ENCODE measurements at places on chromosomes 12 and 14.

DNA sequence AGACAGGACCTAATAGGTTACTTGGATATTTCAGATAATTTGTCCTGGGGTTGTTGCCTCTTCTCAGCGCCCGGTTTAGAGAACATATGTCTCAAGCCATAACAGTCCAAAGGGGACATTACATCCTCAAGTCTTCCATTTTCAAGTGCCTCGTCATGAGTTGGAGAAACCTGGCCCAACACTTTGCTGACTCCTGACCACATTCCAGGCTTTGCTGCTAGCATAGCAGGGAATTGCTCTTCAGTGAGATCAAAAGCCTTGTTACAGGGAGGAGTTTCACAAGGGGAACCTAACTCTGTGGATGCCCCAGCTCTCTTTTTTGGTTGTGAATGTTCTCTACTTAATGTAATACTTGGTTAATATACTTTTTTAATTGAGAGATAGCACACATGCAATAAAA lies 8.2 kb upstream of the MMP19 start:
- no peak for DNase-seq

DNA sequence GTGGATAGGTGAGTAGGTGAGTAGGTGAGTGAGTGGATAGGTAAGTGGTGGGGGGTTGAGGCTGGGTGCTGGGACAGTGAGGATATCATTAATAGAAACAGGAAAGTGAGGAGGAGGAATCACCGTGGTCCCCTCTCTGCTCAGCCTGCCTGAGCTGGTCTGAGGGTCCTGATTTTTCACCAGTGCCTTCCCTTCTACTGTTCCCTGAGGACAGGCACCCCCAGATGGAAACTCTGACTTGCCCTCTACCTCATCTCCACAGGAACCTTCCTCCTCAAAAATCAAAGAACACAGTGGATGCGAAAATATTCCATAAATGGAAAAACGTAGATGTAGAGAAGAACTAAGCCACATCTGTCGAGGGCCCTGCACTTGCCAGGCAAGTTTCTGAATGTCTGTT lies 1.9 kb downstream of the GPR68 start:
- DNase-seq: no peak

DNA sequence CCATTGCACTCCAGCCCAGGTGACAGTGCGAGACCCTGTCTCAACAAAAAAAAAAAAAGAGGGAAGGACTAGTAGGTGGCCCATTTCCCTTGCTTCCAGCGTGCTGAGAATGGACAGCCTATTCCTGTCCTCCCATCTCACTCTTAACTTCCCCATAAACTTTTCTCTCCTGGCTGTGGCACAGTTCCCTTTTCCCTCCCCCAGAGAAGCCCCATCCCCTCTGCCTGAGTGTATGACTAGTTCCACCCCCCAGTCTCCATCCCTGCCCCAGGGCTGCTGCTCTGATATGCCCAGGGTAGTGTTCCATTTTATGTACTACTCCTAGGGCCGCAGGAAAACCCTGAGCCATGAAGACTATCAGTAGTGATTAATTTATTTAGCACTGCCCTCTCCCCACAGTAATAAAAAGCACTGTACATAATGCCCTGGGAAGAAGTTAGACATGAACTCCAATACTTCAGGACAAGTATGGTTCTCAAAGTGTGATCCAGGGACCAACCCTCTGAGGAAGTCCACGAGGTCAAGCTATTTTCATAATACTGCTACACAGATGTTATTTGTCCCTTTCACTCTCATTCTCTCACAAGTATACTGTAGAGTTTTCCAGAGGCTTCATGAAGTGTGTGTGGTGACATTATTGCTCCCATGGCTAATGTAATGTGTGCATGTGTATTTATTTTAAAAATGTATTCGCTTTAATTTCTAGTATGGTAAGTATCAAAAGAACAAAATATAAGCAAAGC lies 11.5 kb upstream of the CHD4 start:
- no peak for DNase-seq

DNA sequence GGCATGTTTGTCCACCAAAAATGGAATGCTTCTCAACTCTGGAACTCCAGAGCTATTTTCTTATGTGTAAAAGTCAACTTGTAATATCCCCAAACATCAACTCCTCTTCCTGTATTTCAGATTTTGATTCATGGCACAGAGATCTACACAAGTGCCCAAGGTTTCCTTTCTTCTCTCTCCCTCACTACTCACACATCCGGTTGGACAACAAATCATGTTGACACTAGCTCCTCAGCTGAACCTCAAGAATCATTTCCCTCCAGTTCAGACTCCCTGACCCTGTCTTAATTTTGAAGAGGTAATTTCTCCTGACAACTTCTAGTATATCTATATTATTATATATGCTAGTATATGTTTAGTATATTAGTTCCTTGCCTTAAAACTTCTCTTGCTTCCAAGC lies 485.4 kb upstream of the CCDC196 start:
- no peak for DNase-seq

- DNase-seq: no peak
Measured at GRCh38 chr14:99253890-99254289, 18.1 kb downstream of the BCL11B start.

- no peak for DNase-seq
Measured at GRCh38 chr12:1930803-1931597, 12.5 kb upstream of the CACNA2D4 start.

- no peak for DNase-seq
Measured at GRCh38 chr14:104725772-104726548, 1.9 kb downstream of the ADSS1 start.

DNA sequence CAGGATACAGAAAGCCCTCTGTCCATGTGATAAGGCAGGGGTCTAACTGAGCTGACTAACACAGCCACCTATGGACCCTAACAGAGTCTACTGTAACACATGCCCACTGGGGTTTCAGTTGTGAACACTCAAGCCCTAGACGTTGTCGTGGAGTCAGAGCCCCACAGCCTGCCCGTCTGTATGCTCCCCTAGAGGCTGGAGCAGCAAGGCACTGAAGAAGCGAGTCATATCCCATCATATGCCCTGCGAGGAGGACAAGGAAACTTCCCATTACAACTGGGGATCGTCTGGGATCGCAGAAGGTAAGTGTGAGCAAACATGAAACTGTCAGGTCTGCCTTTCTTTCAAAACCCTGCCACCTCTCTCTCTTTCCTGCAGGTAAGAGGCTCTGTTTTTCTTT lies 138.1 kb downstream of the GPR65 start:
- DNase-seq: no peak

- no peak for DNase-seq
Measured at GRCh38 chr14:66383771-66384170, 102.4 kb upstream of the CCDC196 start.

DNA sequence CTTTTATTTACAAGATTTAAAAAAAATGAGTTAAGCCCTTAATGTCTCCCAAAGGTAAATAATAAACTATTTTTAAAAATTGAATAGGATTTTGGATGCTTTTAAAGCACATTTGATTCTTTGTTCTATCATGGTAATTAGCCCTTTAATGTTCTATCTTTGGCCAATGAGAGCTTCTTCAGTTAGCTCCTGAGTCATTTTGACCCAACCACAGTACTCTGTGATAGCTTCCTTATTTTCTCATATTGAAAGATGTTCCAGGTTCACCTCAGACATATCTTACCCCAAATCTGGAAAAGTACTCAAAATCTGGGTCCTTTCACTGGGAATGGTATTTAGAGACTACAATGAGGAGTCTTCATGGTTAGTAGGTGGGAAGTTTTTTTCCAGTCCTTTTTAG lies 98.0 kb downstream of the MYRFL start:
- no peak for DNase-seq

- no peak for DNase-seq
Measured at GRCh38 chr14:88798156-88798555, 5.4 kb upstream of the EML5 start.

GRCh38 chr14:26281280-26281998 lies 316.4 kb downstream of the NOVA1 start:
- DNase-seq: no peak

GRCh38 chr12:14167005-14167628 lies 185.7 kb upstream of the GRIN2B start:
- peak; percentile 47 for DNase-seq

DNA sequence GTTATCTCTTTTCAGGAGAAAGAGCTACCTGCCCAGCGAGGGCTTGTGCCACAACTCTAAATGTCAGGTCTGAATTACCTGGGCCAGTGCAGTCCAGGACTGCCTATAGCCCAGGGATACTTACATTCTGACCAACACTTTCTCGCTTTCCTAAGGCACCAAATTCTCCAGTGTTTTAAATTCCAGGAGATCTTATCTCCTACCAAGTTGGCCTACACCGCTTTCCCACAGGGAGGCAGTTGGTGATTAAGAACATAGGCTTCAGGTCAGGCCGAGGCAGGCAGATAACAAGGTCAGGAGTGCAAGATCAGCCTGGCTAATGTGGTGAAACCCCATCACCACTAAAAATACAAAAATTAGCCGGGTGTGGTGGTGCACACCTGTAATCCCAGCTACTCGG lies 41.1 kb downstream of the RPS29 start:
- no peak for DNase-seq

- DNase-seq: no peak
Measured at GRCh38 chr12:106285982-106286381, 16.6 kb upstream of the TCP11L2 start.

DNA sequence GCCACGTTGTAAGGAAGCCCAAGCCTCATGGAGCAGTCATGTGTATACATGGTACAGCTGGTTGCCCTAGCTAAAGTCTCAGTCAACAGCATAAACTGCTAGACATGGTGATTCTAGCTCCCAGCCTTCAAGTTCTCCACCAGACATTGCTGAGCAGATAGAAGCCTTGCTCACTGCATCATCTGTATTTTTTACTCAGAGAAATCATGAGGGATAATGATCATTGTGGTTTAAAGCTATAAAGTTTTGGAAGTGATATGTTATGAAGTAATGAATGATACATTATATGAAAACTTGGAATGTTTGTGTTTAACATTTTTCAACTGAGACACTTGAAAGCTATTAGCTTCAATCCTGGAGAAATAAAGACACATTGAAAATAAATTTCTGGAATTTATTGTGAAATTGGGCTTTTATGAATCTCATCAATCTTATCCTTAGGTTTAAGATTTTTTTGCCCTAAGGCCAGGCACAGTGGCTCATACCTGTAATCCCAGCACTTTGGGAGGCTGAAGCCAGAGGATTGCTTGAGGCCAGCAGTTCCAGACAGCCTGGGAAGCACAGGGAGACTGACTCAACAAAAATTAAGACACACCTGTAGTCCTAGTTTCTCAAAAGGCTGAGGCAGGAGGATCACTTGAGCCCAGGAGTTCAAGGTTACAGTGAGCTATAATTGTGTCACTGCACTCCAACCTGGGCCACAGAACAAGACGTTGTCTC lies 5.6 kb upstream of the NFATC4 start:
- no peak for DNase-seq

DNA sequence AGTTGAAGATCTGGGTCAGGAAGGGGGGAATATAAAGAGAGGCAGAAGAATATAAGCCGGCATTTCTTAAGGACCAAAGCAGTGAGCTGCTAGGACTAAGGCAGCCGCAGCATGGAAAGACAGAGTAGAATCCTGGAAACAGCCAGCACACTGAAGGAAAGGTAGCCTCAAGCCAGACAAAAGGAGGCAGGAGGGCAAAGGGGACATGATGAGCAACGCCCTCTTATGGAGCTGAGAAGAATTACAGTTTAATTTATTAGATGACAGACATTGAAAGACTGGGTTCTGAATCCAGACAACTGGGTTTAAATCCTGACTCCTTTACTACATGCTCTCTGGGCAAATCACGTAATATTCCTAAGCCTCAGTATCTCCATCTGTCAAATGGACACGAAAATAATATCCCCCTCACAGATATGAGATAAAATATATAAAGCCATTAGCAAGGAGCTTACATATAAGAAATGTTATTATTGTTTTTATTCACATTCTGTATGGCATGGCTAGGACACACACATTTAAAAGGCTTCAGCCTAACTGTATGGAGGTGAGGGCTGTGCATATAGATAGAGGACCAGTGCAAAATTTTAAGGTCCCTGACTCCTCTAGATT lies 8.1 kb upstream of the PCED1B start:
- DNase-seq: no peak

DNA sequence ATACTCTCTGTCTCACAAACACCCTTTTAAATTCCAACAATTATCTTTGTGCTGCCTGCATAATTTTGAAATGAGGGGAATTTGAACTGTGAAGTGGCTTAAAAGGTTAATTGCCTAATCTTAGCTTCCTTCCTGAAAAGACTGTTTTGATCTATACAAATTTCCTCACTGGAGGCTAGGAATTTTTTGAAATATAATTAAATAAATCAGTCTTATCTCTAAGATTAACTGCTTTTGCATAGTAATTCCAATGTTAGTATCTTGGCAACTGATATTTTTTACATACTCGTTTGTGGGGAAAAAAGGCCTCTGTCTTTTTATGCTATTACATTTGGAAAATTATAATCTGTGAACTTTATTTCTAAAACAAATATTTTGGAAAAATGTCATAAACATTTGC lies 498.5 kb downstream of the TMTC2 start:
- no peak for DNase-seq

DNA sequence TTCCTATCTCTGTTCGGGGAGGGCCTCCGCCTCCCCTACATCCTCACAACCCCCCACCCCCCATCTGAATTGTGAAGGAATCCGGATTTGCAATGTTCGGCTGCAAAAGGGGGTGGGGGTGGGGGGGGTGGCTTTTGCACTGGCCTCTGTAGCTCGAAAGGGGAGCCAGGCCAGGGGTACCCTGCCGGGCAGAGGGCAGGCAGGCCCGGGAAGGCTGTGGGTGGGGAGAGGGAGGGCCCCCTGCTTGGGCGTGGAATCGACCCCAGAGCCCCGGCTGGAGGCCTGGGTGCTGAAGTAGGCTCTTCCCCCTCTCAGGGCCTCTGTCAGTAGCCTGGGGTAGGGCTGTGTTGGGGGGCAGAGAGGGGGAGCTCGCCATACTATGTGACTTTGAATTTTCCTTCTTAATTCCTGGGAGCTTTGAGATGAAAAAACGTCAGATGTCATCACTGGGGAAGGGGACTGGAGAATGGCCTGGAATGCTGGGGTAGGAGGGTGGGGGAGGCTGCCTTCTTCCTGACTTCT lies 1.1 kb downstream of the LRP1 start:
- DNase-seq: no peak

DNA sequence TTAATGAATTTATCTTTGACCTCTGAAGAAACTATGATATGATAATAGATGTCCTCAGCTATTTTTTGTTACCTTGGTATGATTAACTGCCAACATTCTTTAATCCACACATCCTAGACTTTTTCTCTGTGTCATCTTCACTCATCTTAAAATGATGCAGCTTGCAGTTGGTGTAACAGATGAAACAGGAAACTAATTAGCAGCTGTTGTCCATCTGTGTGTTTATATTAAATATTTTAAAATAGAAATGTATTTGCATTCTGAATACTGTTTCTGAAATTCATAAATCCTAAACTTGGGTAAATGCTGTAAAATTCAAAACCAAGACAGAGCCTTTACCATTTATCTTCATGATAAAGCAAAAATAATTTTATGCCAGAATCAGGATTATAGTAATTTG lies 56.1 kb upstream of the GARIN2 start:
- no peak for DNase-seq

Measured in stimulated activated CD4-positive, alpha-beta T cell treated with anti-CD3 and anti-CD28 coated beads, Interleukin-2, amount 100 ng/mL, for 24 hours (primary cell).